ENCODE measurements at places on chromosomes 16 and 17.

DNA sequence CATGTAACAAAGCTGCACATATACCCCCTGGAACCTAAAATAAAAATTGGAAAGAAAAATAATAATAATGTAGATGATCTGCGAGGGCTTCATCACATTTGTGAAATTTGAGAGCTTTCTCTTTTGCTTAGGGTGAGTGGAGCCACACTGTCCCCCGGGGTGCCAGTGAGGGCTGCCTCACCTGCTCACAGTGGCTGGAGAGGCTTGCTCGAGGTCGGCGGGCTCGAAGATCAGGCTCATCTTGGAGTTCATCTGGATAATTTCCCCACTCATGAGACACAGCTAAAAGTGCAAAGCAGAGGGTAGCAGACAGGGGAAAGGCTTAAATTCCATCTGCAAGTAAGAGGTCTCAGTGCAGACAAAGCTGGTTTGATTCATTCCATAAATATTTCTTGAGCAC lies 123.8 kb downstream of the DNAH3 start:
- DNase-seq = no peak

DNA sequence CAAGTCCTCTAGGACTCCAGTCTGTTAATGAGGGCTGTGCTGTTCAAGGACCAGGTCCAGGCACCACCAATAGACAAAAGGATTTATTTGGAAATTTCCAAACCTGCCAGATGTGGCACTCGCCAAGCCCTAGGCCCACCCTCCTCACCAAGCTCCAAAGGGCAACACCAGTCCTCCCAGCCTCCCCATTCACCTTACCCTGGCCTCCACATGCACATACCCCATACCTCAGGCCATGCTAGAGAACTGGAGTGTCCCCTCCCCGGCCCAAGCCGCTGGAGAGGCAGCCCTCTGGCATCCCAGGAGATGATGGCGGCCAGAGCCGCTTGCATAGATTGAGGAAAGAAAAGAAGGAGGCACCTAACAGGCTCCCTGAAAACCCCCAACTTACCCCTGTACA lies 4.6 kb upstream of the FTSJ3 start:
- no peak for DNase-seq

GRCh38 chr17:57784226-57784895 lies 39.3 kb upstream of the CCDC182 start:
- DNase-seq = no peak

- DNase-seq = no peak
Observed at GRCh38 chr17:46763416-46763815, 55.1 kb downstream of the WNT3 start.

DNA sequence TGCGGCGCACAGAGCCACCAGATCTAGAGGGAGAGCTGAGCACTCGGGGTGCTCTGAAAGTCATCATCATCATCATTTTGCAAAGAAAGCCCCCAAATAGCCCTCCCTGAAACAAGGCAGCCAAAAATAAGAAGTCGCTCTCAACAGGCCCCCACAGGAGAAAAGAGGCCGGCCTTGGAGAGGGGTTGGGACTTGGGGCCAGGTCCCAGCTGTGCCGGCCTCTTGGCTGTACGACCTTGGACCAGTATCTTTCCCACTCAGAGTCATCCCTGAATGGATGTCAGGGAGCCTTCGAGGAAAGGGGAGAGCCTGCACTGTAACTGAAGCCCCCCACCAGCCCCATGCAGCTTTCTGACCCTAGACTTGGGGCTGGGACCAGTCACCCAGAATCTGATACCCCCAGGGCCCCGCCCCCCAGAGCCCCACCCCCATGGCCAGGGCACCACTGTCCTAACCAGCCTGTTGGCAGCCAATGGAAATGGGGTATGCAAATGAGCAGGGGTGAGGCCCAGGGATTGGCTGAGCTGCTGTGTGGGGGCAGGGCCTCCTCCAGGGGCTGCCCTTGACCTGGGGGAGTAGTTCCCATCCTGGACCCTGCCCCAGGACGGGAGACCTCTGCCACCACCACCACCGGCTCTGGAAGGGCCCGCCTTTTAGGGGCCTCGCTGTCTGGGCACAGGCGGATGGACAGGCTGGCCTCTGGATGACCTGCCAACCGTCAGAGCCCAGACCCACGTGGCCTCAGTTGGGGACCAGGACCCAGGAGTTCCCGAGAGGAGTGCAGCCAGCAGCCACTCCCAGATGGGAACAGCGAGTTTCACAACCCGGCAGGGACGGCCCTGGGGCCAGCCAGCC lies 15.4 kb downstream of the ZFPM1 start:
- DNase-seq = no peak

DNA sequence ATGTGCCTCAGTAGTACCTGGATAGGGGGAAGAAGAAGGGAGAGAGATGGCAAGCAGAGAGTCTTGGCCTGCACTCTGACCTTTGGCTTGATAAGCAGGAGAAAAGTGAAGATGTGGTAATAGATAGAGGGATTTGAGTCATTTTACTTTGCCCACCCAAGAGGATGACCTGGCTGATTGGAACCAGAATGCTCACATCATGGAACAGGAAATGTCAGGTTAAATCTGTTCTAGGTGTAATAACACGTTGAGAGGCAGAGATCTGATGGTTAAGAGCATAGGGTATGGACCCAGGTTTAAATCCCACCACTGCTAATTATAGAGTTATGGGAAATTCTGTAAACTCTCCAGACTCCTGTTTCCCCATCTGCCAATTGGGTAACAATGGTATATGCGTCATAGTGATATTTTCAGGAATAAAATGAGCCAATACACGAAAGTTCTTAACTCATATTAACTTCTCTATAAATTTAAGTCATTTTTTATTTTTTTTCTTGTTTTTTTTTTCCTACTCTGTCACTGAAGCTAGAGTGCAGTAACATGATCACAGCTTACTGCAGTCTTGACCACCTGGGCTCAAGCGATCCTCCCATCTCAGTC lies 8.1 kb upstream of the CCL18 start:
- no peak for DNase-seq

DNA sequence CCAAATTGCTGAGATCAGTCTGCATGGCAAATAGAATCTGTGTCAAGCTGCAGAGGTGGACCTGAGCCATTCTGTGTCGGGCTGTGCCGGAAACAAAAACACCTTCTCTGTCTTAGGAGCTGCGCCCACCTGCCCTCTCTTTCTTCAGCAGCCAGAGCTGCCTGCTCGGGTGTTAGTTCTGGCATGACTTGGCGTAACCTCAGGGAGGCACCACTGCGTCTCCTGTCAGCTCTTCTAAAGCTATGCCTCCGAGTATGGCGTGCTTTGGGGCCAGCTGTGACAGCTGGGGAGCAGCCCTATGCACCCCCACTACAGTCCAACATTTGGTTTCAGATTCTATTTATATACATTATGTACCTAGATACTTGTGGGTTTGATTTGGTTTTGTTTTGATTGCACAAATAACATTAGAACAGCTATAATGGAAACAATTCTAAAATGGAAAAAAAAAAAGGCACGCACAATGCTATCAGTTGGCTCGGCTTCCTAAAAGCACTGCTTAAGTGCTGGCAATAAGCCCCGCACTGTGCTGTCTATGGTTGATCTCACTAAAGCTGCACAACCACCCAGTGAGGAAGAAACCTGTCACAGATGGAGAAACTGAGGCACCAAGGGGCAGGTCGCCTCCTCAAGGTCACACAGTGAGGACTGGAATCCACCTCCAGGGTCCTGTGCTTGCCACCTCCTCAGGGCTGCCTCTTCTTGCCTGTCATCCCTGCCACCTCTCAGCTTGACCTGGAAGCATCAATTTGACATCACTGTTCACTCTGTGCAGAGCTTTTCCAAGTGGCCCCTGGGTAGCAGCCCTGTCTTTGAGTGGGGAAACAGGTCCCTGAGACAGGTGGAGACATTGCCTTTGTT lies 18.7 kb upstream of the ADGRG1 start:
- DNase-seq = no peak

DNA sequence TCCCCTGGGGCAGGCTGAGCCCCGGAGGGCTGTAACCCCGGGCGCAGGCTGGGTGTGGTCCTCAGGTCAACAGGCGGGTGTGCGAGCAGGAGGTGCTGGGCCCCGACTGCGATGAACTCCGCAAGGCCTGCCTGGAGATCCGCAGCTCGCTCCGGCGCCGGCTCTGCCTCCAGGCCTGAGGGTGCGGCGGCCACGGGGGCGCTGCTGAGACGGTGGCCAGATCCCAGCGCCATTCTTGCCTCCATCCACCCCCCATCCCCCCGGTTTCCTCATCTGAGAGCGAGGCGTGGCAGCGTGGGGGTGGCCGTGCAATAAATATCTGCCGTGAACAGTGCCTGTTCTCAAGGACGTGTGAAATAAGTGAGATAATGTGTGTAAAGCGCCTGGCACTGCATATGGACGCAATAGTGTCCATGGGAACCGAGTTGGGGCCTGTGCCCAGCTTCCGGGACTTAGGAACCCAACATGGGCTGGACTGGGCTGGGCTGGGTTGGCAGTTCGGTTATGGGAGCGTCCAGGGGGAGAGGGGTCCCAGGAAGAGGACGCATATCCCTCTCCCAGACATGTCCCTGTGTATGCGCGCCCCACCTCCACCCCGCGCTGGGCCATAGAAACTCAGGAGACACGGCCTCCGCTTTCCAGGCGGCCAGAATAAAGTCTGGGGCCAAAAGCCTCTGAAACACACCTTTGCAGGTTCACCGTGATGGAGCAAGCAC lies 15.0 kb downstream of the ZNF213 start:
- no peak for DNase-seq

DNA sequence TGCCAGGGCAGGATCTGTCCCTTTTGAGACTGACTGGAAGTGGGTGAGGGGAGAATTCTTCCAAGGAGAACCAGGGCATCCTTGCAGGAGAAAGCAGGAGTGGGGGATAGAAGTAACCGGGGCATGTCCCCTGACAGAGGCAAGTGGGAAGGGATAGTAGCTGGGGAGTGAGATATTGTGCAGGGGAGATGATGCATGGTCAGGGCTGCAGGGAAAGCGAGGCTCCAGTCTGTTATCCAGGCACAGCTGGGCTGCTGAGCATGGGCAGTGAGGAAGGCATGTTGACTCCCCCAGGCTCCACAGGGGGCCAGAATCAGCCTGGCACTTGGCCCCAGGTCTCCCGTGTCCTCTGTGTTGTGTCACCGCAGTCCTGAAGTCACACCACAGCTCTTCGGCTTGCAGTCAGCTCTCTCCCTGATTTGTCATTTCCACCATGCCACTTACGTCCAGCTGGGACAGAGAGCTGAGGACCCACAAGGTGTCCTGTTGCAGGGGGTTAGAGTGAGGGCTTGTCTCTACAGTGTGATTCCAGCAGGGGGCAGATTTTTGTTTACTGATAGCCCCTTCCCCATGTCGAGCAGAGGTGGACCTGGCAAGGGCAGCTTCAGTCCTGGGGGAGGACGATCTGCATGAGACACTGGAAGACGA lies 40.9 kb downstream of the B9D1 start:
- no peak for DNase-seq

DNA sequence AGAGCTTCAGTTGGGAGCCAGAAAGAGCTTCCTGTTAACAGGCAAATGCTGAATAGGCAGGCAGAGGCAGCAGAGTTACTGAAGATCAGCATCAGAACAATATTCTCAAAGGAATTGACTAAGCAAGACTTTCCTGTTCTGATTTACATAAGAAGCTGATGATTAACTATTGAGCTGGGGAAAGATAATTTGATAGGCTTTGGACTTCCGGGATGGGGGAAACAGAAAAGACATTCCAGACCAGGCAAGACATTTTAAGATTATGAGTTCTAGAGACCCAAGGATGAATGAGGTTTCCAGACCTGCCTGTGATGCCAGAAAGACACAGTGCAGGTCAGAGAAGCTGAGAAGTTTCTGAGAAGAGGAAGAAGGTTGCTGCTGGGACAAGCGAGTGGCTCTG lies at the start of gene CES5A:
TSS of gene CES5A (minus strand) at position 101 of the 400 bp plus-strand sequence. CDS start 152 bp downstream, outside the sequence.
- DNase-seq = no peak

GRCh38 chr16:4225075-4225474 lies 16.8 kb downstream of the SRL start:
- no peak for DNase-seq

GRCh38 chr16:68242926-68243858 lies 2.0 kb upstream of the PLA2G15 start:
- no peak for DNase-seq

DNA sequence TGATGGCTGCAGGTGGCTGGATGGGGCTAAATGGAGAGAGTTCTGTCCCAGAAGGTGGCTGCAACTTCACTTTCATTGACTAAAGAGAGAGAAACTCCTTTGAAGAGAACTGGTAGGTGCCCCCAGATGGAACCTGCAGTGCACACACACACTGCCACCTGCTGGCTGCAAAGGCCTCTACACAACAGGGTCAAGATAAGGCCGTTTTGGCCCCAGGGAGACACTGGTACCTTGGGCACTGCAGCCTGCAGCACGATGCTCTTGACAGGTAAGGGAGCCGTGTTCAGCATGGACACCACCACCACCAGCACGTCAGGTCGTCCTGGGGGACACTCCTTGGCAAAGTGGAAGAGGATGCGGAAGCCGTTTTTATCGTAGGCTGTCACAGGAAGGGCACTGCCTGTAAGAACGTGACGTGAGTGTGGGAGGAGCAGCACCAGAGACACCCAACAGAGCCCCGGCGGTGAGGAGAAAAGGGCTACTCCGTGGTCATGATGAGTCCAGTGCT lies 22.7 kb downstream of the GGA3 start:
- peak; percentile 12 for DNase-seq

DNA sequence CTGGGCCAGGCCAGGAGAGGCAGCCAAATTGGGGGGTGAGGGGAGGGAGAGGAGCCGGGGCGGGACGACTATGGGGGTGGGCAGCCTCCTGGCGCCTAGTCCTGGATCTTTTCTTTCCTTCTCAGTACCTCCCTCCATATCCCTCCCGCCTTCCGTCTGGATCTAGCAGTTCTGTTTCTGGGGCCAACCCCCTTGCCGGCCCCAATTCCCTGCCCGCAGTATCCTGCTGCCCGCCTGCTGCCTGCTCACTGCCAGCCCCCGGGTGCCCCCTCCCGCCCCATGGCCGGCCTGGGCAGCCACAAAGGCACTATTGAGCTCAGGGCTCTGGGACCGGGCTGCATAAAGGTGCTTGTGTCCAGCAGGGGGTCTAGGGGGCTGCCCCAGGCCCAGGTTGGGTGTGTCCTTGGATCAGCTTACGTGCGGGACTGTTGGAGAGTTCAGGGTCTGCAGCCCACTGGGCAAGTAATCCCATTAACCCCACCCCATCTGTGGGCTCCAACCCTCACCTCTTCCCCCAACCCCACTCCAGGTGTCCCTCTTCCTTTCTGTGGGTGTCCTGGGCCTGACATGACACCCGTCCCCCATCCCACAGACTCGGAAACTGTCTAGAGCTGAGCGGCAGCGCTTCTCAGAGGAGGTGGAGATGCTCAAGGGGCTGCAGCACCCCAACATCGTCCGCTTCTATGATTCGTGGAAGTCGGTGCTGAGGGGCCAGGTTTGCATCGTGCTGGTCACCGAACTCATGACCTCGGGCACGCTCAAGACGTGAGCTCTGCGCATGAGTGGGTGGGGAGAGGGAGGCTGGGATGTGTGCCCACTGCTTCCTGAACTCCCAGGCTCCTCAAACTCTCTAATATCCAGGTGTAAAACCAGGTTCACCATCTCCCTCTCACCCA lies 2.0 kb downstream of the WNK4 start:
- no peak for DNase-seq

- DNase-seq = no peak
Observed at GRCh38 chr17:73210002-73210678, 17.3 kb downstream of the COG1 start.

- no peak for DNase-seq
Observed at GRCh38 chr16:69483611-69484010, 59.2 kb downstream of the CYB5B start.

All from NCI-H1048 (cell line).